ENCODE measurements at places on chromosomes 5 and 9.

DNA sequence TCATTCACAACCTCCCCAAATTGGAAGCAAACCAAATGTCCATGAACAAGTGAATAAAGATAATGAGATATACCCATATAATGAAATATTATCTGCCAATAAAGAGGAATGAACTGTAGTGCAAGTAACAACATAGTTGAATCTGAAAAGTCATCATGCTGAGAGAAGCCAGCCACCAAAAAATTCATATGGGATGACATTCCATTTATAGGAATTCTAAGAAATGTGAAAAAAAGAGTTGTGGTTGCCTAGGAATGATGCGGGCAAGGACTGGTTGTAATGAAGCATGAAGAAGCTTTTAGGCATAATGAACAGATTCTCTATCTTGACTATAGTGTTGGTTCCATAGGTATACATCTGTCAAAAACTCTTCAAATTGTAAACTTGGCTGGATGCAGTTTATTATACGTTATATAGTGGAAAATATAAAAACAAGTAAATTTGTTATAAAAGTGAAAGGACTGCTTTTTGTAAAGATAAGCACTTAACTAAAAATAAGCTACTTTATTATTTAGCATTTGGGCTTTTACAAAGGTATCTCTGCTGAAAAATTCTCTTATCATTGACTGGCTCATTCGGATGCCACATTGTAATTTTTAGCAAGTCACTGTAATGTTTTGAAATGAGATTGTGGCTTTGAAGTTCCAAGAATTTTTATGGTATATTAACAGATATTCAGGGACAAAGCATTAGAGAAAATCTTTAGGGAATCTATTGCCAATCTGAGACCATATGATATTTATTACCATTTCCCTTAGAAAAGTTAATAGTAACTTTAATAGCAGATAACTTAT, 21.2 kb upstream of the TTC23L start:
- no peak for DNase-seq

DNA sequence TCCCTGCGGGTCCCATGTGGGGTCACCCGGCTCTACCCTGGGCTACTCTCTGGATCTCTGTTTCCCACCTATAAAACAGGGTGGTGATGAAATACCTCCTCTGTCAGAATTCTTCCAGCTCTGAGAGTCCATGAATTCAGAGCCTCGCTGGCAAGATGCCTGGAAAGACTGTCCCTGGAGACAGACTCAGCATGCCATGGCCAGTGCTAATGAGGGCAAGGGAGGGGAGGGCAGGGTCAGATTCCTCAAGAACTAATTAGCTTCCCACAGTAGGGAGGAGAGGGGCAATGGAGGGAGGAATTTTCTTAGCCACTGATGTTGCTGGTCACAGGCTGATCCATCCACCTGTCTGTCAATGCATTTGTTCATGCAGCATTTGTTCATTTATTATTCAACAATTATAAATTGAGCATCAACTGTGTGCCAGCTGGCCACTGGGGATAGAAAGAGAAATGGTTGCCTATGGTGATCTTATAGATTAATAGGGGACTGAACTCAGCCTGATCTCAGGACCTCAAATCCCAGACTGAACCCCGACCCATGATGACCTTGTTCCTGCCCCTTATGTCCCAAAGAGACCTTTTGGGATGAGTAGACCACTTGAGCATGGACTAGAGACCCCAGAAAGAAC, 4.7 kb downstream of the SYNPO start:
- no peak for DNase-seq

GRCh38 chr5:109562441-109562840, 127.3 kb upstream of the MAN2A1 start:
- no peak for DNase-seq

GRCh38 chr5:7638456-7638855, 212.5 kb downstream of the CFAP90 start:
- DNase-seq, result no peak

- DNase-seq, result no peak
Observed at GRCh38 chr9:93329629-93330280, 121.7 kb upstream of the FAM120A start.

- peak; percentile 32 for DNase-seq
Observed at GRCh38 chr5:1255081-1255561, 29.9 kb downstream of the SLC6A18 start.

DNA sequence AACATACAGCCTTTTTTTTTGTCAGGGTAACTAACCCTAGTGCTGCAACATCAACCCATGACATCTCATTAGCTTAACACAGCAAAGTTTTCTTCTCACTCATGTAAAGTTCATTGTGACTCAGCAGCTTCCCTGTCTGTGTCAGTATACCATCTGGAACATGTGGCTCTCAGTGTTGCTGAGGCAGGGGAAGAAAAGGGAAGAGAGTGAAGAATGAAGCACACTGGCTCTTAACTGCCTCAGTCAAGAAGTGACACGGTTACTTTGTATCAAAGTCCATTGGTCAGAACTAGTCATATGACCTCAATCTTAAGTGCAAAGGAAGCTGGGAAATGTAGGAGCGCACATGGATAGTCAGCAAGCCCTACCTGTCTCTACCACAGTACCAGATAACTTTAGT, 185.0 kb upstream of the ELL2 start:
- peak; percentile 70 for DNase-seq

- DNase-seq, result no peak
Observed at GRCh38 chr9:2663461-2664173, 42.0 kb downstream of the VLDLR start.

DNA sequence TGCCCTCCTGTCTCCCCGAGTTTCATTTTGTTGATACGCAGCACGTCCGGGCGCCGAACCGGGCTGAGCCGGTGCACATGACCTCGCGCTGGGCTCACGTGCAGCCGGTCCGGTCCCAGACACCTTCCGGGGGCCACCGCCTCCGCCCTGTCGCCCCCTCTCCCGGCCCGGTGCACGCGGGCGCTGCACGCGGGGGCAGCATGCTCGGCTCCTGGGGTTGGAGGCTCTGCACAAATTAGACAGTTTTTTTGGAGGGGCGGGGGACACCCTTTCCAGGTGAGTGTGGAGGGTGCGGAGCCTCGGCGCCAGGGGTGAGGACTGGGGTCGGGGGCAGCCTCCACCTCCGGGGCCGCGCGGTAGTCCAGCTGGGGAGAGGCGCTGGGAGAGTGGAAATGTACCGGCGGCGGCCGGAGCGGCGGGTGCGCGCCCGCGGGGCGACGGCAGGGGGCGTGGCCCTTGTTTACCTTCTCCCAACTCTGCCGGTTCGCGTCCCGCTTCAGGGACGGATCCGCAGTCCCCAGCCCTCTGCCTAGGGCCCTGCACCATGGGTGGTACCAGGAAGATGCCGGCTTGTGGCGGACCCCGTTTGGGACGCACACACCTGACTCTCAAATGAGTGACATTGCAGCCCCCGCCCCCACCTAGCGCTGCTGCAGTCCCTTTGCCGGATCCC, 1.1 kb downstream of the JADE2 start:
- DNase-seq, result peak; percentile 40

DNA sequence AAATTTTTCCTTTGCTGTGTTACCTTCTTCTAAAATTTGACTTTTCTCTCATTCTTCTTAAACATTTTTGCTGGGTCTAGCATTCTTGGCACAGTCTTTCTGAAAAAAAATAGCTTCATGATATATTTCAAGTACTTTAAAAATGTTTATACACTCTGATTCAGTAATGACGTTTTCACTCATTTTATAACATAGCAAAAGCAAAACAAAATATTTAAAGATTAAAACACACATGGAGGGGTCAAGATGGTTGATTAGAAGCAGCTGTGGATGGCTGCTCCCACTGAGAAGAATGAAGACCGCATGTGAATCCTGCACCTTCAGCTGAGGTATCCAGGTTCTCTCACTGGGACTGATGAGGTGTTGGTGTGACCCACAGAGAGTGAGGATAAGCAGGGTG, 188.2 kb downstream of the SGCD start:
- DNase-seq, result no peak

DNA sequence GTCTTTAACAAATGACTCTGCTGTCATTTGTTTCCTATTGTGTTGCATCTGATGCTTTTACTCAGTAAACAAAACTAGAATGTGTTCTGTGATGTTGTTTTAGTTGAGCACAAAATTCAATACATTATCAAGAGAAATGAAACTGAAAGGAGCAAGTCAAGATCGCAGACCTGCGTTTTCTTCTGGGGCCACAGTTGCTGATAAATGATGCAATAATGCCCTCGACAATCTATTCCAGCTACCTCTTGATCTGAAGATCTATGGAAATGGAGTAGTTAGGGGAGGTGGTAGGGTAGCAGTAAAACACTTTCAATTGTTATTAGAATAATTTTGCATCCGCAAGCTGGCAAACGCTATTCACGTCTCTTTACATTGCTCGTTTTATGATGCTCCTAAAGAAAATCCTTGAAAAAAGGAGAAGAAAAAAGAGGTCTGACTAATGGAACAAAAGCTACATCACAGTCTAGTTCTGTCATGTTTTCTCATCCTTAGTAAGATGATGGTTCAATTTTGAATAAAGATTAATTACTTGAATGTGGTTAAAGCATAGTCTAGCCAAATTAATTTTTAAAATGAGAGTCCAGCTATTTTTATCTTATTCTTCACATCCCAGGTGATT, 1.6 kb downstream of the ZNF366 start:
- DNase-seq, result peak; percentile 4

DNA sequence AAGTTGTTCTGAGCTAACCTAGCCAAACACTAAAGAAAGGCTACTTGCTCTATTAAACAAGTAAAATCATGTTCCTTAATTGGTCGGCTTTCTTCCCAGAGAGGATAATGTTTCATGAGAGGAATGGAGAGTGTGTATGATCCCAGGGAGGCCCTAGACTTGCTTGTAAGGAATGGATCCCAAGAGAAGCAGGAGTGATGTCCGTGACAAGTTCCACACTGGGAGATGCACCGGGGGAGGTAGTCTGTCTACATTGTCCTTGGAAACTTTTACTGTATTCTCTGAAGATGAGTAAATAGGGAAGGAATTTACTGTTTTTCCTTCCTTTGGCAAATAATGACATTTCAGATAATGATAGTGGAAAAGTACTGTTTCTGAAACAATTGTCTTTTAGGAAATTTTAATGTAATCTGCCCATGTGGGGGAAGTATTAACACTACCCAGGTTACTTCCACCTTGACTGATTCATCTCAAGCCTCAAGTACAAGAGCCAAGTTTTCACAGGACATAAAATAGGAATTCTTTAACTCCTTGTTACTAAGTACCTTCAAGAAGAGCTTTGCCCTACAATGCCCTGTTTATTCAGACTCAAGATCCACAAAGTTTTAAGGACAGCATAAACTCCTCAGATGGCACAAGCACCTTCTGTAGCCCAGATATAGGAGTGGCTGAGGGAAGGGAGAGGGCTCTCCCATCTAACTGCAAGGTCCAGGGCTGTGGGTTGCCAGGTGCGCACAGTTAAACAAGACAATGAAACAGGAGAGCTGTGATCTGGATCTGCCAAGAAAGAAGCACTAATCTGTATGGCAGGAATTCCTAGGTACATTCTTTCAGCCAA, 152.1 kb downstream of the GNA14 start:
- no peak for DNase-seq

DNA sequence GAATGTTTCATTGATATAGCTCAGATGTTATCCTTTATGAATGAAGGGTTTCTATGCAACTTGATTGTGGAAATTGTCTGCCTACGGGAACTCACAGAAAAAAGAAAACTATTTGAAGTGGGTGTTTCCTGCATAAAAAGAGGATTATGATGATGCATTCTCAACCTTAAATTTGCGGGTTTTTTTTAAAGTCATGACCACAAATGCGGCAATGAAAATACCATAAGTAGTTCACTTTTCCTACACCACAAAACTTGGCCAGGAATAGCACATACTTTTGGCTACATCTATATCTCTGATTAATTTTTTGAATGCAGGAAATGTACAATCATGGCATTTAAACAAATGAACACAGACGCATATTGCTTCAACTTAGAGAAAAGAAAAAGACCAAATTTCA, 754.7 kb downstream of the DTWD2 start:
- no peak for DNase-seq

- no peak for DNase-seq
Observed at GRCh38 chr5:95390812-95391492, at the start of gene FAM81B. TSS of gene FAM81B (plus strand) at chr5:95391366. CDS start at chr5:95391390, 24 bp downstream.

- no peak for DNase-seq
Observed at GRCh38 chr5:13816126-13816525, 128.4 kb downstream of the DNAH5 start.

GRCh38 chr9:68974901-68975300, 39.0 kb downstream of the PRKACG start:
- DNase-seq, result no peak

DNA sequence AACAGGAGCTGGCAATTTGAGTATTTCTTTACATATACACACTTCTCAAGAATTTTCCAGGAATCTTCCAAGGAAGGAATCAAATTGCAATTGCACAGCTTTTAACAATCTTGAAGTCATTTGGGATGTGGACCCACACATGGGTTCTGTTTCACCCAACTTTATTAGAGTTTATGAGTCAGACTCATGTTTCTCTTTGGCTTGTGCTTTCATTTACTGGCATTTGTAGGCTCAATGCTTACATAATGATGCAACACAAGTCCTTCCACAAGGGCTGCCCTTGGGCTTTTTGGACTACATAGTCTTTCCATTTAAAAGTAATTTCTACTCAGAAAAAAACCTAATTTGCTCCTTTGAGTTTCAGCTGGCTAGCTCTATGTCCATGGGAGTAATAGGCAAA, 4.6 kb upstream of the CDC37L1 start:
- no peak for DNase-seq

DNA sequence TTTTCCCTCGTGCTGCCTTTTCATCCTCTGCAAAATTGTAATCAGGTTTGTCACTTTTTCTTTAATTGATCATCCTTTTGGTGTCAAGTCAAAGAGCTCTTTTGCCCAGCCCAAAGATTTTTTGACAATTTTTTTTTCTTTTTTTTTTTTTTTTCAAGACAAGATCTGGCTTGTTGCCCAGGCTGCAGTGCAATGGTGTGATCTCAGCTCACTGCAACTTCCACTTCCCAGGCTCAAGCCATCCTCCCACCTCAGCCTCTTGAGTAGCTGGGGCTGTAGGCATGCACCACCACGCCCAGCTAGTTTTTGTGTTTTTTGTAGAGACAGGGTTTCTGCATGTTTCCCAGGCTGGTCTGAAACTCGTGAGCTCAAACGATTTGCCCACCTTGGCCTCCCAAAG, 36.7 kb downstream of the CDK7 start:
- DNase-seq, result no peak

GRCh38 chr5:173069671-173070070, 13.5 kb downstream of the CREBRF start:
- DNase-seq, result no peak

DNA sequence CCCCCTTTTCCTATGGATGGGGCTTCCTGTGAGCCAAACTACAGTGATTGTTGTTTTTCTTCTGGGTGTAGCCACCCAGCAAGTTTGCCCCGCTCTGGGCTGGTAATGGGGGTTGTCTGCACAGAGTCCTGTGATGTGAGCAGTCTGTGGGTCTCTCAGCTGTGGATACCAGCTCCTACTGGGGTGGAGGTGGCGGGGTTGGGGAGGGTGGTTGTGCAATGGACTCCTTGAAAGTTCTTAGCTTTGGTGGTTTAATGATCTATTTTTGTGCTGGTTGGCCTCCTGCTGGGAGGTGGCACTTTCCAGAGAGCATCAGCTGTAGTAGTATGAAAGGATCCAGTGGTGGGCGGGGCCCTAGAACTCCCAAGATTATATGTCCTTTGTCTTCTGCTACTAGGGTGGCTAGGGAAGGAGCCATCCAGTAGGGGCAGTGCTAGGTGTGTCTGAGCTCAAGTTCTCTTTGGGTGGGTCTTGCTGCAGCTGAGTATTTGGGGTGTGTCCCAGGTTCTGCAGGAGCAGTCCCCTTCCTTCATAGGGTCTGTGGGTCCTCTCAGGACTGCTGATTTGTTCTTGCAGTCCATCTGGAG, 275.6 kb upstream of the PAPPA start:
- DNase-seq, result no peak

Measured in T-helper 1 cell (primary cell).